ENCODE measurements at places on chromosomes 12 and 14.

DNA sequence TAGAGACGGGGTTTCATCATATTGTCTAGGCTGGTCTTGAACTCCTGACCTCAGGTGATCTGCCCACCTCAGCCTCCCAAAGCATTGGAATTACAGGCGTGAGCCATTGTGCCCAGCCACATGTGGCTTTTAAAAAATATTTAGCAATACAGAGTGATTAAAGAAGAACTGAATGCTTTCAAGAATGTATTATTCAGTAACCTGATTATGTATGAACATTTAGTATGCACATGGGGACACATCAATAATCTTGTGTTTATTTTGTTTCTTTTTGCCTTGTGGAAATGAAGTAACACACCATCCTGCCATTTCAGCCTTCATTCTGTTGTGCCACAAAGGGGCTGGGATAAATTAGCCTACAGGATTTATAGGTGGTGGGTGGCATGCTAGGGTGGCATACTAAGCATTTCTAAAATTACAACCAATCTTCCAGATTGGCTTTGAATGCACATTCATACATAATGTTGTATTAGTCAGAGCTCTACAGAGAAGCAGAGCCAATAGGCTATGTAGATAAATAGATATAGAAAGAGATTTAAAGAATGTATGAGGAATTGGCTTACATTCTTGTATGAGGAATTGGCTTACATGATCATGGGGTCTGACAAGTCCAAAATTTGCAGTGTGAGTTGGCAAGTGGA, 25.5 kb upstream of the TXNRD1 start:
- DNase-seq = no peak

- peak; percentile 91 for DNase-seq
Measured at GRCh38 chr14:42174357-42174756, 567.7 kb downstream of the LRFN5 start.

- no peak for DNase-seq
Measured at GRCh38 chr14:41634286-41634685, 27.6 kb downstream of the LRFN5 start.

GRCh38 chr14:96852823-96853422, 55.7 kb downstream of the VRK1 start:
- peak; percentile 10 for DNase-seq

DNA sequence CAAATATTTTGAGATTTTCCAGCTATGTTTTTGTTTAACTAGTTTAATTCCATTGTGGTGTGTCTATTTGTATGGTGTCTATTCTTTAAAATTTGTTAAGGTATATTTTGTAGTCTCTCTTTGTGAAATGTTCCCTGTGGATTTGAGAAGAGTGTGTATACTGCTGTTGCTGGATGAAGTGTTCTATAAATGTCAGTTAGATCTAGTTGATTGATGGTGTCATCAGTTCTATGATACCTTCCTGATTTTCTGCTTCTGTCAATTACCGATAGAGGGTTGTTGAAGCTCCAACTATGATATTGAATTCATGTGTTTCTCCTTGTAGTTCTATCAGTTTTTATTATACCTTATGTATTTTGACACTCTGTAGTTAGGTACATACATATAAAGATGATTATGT, 53.1 kb downstream of the FUT8 start:
- no peak for DNase-seq

DNA sequence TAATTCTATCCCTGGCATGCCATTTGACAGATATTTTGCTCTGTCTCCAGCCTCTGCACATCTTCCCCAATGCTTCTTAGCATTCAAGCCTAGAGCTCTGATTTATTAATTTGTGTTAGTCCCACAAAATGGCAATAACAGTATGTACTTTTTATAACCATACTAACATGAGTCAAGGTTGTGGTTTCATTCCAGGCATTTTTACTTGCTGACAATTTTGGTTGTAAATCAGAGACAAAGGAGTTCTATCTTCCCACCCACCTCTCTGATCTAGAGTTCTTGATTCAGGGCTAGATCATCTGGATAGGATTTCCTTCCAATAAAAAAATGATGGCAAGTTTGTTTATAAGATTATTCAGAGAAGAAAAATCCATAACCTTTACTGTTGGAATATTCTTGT, 18.5 kb upstream of the CISTR start:
- DNase-seq = no peak

DNA sequence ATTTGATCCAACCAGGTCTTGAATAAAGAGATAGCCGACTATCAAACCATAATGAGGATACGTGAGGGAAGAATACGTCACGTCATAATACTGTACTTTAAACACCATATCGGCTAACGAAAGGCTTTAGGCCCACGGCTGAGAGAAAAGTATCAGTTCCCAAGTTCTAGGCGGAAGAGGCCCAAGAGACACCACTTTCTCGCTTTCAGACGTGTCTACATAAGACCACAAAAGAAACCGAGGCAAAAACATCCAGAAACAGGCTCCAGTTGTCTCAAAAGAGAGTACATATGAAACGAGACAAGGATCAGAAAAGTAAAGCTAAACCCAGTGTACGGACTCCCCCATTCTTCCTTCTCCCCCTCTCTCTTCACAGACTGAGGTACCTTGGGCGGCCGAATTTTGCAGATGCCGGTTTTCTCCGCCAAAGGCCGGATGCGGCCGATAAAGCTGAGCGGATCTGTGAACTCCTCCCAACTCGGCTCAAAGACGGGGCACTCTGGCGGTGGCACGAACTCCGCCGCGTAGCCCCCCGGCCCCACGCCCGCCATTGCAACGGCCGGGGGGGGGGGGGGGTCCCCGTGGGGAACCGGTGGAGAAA, 479 bp downstream of the KDM5A start:
- no peak for DNase-seq

- DNase-seq = no peak
Measured at GRCh38 chr12:103745962-103746361, 95.1 kb downstream of the NT5DC3 start.

DNA sequence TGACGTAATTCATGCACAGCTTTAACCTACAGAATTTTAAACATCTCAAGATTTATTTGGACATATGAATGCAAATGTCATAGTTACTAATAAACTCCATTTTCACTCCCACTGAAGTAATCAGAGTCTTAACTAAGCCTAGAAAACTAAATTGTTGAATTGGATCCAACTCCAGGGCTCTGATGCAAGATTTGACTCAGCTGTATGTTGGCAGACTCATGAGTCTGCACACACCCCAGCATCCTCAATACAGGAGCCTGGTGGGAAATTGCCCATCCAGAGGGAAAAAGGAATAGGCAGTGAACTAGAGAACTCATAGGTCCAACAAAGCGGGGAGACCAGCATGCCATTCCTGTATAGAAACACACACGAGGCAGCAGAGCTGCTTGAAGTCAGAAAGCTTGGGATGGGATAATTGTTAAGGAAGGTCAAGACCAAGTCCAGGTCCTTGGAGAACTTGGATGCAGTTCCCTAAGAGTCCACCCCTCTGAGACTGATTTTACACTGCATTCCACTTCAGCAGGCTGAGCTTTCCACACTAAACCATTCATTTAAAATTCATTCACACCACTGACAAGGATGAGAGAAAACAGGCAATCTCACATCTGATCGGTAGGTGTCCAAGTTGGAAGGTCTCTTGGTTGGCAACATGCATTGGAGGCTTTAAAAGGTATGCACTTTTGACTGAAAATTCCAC, 14.4 kb downstream of the TMTC1 start:
- DNase-seq = no peak

DNA sequence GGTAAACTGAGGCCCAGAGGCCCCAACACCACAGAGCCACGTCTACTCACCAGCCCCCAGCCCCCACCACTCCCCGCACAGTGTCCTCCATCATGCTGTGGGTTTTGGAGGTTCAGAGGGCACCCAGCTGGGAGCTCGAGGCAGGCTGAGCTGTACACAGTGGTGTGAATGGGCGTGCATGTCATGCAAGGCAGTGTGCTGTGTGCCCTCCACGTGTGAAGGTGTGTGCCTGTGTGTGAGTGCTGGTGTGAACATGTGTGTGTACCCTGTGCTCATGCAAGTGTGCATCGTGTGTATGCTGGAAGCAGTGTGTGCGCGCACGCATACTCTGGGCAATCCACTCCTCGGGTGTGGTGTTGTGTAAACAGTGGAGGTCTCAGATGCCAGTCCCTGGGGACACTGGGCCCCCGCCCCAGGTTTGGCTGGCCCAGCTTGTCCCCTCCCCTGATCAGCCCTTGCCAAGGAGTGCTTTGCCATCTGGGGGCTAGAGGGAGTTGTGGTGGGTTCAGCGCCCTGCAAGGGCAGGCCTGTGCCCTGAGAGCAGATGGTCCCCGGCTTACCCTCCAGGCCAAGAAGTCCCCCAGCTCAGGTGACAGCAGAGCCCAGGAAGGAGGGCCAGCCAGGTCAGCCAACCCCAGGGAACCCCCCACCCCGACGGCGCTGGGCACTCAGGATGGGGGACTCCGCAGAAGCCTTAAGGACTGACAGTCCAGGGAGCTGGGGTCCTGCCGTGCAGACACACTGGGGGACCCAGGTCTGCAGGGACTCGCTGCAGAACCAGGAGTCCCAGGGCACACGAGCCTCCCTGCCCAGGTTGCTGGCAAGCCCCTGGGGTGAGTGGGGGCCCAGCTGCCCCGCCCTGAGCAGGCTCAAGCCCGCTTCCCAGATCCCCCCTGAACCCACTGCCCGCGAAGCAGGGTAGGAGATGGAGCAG, 23.8 kb upstream of the GPR132 start:
- DNase-seq = no peak

DNA sequence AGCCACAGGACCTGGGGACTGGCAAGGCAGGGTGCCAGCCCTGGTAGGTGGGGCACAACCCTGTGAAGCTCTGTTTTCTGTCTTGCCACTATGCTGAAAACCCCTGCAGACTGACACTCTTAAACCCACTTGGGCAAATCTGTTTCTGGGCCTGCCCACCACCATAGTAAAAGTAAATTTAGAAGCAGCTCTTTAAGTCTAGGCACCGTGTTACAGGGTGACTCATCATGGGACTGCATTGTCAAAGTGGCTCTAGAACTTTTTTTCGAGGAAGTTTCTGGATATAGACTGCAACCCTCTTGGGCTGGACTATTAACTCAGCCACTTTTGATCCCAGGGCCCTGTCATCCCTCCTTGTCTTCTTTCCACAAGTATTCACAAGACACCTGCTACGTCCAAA, 7.7 kb downstream of the TUNAR start:
- DNase-seq = no peak

DNA sequence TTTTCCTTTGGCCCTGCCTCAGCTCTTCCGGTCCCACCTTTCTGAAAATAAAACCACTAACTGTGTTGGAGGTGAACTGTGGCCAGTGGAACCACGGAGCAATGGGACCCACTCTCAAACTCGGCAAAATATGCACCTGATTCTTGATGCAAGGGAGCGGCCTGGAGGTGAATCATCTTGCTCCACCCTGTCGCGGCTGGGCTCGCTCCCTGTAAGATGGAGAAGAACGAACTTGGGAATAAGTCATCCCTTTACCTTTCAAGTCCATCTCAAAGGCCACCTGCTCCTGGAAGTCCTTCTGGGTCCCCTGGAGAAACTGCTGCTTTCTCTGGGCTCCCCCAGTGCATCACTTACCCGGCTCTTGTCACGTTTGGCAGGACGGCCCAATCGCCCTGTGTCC, 309.9 kb downstream of the BCL11B start:
- DNase-seq = no peak

- no peak for DNase-seq
Measured at GRCh38 chr14:79820866-79821535, 390.3 kb downstream of the DIO2 start.

GRCh38 chr12:108604208-108604941, 6.5 kb upstream of the TMEM119 start:
- DNase-seq = no peak

GRCh38 chr12:102350070-102350469, 130.3 kb downstream of the IGF1 start:
- DNase-seq = no peak

GRCh38 chr12:124705545-124706138, 138.2 kb upstream of the NCOR2 start:
- peak; percentile 45 for DNase-seq

- no peak for DNase-seq
Measured at GRCh38 chr14:92407410-92407809, 84.4 kb downstream of the SLC24A4 start.

- no peak for DNase-seq
Measured at GRCh38 chr14:47148686-47149085, 497.1 kb upstream of the RPL10L start.

- no peak for DNase-seq
Measured at GRCh38 chr12:27446436-27446835, at the start of gene SMCO2. SMCO2 (plus strand) TSS chr12:27446736; CDS start chr12:27470632, 23,896 bp downstream.

DNA sequence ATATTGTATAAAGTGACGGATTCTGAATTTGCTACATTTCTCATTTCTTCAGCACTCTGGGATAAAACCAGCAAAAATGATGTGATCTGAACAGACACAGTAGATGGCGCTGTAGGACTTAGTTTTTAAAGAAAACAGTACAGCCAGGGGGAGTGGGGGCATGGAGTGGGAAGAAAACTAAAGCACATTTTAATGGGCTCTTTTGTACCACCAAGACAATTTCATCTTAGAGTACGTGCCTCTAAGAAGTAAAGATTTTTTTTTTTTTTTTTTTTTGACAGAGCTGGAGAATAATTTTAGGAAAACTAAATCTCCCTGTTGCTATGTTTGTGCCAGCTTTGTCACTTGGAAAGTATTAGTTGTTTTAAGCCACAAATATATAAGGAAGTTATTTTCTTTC, 124.4 kb downstream of the RAD51B start:
- DNase-seq = peak; percentile 66

DNA sequence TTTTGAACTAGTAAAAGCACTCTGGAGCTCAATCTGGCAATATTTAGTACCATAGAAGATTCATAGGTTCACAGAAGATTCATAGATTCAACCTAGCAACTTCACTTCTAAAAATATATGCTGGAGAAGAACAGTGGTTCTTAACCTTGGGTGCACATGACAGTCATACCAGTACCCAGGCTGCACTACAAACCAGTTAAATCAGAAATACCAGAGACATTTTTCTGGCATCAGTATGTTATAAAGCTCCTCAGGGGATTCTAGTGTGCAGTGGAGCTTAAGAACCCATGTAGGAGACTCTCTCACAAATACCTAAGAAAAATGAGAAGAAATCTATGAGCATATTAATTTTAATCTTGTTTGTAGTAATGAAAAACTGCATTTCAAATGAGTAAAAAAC, 46.6 kb downstream of the CNTN1 start:
- DNase-seq = no peak

DNA sequence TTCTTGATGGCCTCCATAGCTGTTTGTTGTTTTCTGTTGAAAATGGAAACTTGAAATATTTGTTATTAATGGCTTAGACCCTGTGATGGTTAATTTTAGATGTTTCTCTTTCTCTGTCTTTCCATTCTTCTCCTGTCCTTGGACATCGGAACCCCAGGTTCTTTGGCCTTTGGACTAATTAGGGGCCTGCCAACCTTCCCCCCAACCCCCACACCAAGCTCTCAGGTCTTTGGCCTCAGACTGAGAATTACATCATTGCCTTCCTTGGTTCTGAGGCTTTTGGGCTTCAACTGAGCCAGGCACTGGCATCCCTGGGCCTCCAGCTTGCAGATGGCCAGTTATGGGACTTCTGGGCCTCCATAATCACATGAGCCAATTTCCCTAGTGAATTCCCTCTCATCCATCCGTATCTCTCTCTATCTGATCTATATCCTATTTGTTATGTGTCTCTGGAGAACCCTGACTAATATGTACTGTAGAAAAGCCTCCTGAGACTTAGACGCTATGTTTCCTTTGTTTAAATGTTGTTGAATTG, 71.6 kb downstream of the FGD4 start:
- no peak for DNase-seq
